ENCODE measurements at places on chromosomes 4 and X.

DNA sequence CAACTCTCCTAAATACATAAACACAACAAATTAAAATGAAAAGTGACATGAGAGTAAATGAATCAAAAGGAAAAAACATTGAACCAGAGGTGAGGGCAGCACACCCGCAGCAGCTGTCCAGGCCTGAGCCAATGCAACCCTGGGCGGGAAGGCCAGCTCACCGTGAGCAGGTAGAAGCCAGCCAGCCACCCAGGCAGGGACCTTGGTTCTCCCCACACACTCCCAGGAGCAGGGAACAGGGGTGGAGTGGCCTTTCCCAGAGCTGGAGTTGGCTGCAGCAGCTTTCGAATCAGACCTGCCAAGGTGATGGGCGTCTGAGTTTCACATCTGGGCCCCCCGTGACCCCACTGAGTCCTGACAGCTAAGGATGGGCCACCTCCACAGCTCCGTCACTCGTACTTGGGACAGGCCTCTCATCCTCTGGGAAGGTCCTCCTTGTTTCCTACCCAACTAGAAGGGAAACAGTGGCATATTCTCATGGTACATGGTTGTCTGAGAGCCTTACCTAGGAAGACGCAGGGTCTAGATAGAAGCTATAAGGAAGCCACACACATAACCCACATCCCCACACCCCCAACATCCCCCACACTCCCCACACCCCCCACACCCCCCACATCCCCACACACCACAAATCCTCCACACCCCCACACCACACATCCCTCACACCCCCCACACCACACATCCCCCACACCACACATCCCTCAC is 172.2 kb downstream of the DCLK2 start:
- DNase-seq = no peak

DNA sequence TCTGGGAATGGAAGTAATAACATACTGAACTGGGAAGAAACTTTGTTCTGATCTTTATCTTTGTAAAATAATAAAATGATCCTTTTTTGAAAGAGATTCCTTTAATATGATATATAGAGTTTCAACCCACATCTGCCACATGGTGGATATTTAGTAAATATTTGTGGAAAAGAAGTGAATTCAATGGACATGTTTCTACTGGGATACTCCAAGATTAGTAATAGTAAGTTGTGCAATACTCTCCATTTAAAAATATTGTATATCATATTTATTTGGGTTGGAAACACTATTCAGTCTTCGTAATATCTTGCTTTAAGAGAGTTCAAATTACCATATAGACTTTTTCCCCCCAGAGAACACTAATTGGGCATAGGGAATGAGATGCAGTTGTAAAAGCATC is 17.8 kb upstream of the ARSJ start:
- no peak for DNase-seq

DNA sequence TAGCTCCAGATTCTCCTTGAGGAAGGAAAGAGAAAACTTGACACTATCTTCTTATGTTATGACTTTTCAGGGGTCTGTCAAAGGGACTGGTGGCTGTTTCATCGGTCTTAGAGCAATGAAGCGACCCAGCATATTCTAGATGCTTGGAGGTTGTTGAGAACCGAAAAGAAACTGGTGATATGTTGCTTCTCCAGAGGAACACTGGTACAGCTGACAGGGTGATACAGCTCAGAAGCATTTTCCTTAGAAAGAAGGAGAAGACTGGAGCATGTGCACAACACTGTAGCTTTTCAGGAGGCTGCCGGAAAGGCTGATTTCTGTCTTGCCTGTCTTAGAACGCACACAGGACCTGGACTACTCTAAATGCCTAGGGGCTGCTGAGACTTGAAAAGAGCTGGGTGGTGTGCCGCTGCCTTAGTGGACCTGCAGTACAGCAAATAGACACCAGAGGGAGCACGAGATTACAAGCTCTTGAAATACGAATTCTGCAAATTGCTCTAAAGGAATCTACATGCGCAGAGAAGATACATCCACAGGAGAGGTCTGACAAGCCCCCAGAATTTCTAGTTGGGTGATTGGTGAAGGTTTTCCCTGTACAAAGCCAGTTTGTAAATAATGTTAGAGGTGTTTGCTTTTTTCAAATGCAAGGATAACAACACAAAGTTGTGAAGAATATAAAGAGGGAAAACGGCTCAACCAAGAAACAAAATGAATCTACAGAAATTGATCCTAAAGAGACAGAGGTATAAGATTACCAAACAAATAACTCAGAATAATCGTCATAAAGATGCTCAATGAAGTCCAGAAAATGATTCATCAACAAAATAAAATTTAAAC is 223.1 kb upstream of the DMD start:
- DNase-seq = peak; percentile 51

- DNase-seq = no peak
These were observed 208.1 kb downstream of the FAM47B start for GRCh38 chrX:35150642-35151239.

- no peak for DNase-seq
These were observed at the start of gene GK2 for GRCh38 chr4:79408063-79408462. Gene GK2, minus strand, starts transcription at chr4:79408228. Its CDS starts 28 bp downstream, at chr4:79408200.

GRCh38 chr4:6905516-6906445 is 3.8 kb upstream of the TBC1D14 start:
- DNase-seq = no peak

DNA sequence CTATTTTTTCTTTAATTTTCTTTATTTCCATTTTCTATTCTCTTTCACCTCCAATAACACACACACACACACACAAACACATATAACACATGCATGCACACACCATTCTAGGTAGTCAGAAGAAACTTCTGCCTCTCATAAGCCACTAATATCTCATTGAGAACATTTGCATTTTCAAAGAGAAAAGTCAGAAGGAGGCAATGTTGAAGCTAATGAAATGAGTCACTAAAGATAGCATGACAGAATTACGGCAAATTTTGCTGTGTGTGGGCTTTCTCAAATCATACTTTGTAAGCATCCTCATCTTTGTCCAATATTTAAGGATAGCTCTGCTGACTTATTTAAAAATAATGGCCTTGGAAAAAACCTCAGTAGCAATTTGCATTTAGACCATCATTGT is 291.3 kb downstream of the GUCY2F start:
- no peak for DNase-seq

DNA sequence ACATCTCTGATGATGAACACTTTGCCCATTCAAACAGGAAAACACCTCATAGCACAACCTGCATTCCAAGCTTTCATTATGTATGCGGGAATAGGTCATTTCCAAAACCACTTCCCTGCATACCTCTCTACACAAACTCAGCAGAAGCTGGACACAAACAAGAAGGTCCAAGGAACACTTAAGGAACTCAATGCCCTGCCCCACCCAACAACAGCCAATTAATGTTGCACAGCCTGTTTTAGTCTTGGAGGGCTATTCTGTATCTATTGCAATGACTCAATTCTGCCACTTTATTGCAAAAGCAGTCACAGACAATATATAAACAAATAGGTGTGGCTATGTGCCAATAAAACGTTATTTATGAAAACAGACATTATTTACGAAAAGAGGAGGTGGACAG is 16.7 kb downstream of the OPHN1 start:
- DNase-seq = no peak

- DNase-seq = no peak
These were observed 147.7 kb downstream of the RBM46 start for GRCh38 chr4:154928640-154929257.

- DNase-seq = no peak
These were observed 111.0 kb downstream of the DHX15 start for GRCh38 chr4:24473309-24473721.

- no peak for DNase-seq
These were observed 7.3 kb downstream of the GRPEL1 start for GRCh38 chr4:7060346-7061150.

- no peak for DNase-seq
These were observed 3.1 kb downstream of the NKX1-1 start for GRCh38 chr4:1403177-1403583.

GRCh38 chrX:15815779-15816437 is 25.6 kb downstream of the ZRSR2 start:
- DNase-seq = no peak

- no peak for DNase-seq
These were observed 107.6 kb downstream of the LARP1B start for GRCh38 chr4:128168701-128169100.

DNA sequence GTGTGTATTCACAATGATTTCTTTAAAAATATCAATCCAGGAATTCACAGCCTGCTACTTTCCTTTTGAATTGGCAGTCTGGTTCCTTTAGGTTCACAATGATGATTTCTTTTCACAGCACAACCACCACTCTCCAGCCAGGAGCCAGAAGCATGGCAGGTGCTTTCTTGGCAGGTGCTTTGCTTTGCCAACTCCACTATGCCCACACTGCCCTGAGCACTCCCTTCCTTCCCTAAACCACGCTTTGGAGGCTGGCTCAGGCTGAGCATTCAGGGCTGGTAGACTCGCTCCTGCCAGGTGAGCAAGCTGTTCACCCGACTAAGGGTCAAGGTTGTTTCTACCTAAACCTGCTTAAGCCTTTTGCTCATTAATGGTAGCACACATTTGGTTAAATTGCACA is 184.5 kb downstream of the SH3KBP1 start:
- no peak for DNase-seq

GRCh38 chr4:153790962-153791551 is 2.2 kb upstream of the SFRP2 start:
- DNase-seq = no peak

DNA sequence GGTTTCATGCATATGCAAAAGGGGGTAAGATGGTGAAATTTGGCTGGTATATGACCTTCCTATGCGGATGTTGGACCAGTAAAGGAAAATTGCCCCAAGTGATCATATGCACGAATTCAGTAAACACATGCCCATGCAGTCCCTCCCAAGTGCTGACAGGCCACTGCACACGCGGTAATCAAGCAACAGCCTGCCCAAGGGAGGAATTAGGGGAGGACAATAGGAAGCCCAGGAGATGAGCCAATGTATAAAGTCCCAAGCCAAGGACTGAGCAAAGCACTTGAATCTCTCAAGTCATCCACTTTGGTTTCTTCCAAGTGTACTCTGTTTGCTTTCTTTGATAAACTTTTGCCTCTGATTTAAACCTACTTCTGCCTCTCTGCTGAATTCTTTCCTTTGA is 21.1 kb downstream of the MAGEB16 start:
- no peak for DNase-seq

DNA sequence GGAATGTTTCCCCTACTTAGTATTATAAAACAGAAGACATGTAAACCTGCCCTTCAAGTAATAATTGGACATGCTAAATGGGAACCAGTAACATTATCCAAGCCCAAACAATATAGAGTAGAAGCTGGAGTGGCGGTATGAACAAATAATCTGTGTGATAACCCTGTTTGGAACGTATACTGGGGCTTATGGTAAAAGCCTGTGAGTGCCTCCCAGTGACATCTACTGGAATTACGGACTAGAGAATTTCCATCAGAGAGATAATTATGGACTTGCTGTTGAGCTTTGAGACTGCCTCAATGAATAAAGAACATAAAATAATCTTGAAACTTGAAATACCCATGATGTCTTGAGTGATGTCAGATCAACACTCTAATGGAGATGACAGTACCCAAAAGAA is 406.3 kb upstream of the GRIA3 start:
- DNase-seq = no peak

GRCh38 chr4:13866881-13867280 is 239.4 kb upstream of the BOD1L1 start:
- no peak for DNase-seq

DNA sequence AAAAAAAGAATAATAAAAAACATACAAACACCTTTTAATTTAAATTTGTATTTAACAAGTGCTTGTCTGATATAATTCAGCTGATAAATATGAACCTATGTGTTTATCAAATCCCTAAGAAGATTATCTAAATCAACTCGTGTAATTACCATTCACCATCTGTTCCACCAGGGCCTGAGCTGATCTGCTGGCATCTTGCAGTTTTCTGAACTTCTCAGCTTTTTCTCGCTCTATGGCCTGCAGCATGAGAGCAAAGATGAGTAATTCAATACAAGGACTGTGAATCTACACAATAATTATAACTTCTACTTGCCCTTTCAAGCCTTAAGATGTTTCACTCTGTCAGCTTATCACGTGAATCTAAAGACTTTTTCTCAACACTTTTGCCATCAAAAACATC is 709.7 kb downstream of the DMD start:
- DNase-seq = no peak

GRCh38 chr4:83771113-83771705 is 235.3 kb downstream of the GPAT3 start:
- DNase-seq = peak; percentile 35

DNA sequence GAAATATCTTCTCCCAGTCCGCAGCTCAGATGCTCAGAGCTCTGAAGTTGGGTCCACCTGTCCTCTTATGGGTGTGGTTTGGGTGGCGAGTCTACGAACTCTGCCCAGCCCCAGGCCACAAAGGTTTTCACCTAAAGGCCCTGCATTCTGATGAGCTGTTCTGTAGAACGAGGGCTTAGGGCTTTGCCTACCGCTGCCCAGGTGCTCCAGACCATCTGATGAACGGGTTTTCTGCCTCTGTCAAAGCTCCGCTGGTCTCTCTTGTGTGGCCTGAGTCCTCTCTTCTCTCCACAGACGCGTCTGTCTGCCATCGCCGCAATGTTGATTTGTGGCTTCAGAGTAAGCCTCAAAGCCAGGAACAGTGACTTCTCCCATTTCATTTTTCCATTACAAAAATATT is 28.4 kb upstream of the CPLX1 start:
- no peak for DNase-seq

GRCh38 chrX:74613370-74614092 is 893 bp downstream of the RLIM start:
- peak; percentile 36 for DNase-seq

DNA sequence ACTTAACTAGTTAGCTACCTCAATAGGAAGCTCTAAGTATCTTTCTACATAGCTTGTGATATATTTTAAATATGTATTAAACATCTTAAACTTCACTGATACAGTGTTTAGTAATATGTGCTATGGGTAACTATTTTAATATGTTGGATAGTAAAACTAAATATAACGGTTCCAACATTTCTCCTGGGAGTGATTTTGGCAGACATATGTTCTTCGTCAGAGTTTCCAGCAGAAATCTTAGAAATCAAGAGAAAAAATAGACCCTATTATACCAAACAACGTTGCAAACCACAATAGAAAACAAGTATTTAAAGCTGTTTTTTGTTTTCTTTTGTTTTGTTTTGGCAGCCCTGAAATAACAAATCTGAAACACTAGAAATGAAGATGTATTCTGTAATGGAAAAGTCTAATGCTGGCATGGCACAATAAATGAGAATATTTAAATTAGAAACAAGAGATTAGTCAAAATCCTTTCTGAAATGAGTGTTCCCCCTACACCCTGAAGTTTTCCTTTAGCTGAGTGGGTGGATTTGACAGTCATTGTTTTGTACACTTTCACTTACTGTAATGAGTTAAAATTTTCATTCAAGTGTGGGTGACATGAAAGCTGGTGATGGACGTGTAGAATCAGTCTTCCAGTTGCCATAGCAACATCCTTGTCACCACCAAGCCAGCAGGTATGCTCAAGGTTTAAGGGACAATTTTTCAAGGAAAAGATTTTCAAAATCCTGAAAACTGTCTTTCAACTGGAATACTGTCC is 233.5 kb downstream of the SCFD2 start:
- DNase-seq = no peak
